Stimulated activated CD4-positive, alpha-beta T cell treated with anti-CD3 and anti-CD28 coated beads, Interleukin-1b, Interleukin-23, amount 100 ng/mL, for 1 hour (primary cell): ENCODE measurements at places on chromosomes 1 and 21.

DNA sequence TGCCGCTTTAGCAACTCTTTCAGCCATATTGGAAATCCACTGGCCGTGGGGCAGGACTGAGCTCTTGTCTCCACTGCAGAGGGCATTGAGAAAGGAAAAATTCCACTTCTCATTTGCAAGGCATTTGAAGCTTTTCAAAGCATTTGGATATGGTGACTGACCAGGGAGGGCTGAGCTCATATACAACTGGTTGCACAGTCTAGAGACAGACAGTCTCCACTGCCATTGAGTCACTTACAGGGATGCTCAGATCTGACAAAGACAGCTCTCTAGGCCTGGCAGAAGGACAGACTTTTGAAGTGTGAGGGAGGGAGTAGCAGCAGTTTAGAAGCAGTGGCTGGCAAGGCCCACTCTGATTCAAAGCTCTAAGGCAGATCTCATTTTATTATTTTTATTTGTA is 24.2 kb downstream of the NCF2 start:
- no peak for DNase-seq

- DNase-seq, result no peak
Observed at GRCh38 chr1:151705753-151706463, 10.7 kb downstream of the CELF3 start.

GRCh38 chr1:88029142-88029541 is 654.9 kb upstream of the PKN2 start:
- DNase-seq, result no peak

DNA sequence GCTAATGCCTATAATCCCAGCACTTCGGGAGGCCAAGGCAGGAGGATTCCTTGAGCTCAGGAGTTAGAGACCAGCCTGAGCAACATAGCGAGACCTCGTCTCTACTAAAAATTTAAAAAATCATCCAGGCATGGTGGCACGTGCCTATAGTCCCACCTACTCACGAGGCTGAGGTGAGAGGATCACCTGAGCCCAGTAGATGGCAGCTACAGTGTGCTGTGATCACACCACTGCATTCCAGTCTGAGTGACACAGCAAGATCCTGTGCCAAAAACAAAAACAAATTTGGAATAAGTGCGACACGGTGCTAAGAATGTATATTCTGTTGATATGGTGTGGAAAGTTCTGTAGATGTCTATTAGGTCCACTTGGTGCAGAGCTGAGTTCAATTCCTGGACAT is 15.1 kb downstream of the USP33 start:
- DNase-seq, result no peak

DNA sequence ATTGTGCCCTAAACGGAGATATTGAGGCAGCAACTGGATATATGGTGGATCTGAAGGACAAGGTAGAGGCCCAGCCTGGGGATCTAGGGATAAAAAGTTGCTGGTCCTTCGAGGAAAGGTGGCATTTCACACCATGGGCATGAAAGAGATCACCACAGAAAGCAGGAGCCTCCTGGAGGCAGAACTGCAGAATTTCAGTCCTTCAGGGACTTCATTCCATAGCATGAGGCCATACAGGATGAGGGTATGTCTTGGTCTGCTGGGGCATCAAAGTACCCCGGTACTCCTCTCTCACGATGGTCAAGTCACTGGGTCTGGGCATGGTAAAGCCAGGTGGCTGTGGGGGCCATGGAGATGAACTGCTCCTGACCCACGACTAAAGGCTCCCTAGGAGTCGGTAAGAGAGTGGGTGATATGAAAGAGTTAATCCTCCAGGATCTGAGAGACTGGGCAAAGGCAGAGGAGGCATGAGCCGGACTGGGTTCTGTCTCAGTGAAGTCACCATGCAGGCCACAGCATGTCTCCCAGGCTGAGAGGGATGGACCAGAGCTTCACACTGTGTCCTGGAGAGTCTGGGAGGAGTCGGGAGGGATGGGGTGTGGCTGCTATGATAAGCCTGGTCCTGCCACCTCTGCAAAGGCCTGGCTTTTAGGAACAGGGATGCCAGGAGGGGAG is 5.8 kb upstream of the SPRR5 start:
- DNase-seq, result no peak

DNA sequence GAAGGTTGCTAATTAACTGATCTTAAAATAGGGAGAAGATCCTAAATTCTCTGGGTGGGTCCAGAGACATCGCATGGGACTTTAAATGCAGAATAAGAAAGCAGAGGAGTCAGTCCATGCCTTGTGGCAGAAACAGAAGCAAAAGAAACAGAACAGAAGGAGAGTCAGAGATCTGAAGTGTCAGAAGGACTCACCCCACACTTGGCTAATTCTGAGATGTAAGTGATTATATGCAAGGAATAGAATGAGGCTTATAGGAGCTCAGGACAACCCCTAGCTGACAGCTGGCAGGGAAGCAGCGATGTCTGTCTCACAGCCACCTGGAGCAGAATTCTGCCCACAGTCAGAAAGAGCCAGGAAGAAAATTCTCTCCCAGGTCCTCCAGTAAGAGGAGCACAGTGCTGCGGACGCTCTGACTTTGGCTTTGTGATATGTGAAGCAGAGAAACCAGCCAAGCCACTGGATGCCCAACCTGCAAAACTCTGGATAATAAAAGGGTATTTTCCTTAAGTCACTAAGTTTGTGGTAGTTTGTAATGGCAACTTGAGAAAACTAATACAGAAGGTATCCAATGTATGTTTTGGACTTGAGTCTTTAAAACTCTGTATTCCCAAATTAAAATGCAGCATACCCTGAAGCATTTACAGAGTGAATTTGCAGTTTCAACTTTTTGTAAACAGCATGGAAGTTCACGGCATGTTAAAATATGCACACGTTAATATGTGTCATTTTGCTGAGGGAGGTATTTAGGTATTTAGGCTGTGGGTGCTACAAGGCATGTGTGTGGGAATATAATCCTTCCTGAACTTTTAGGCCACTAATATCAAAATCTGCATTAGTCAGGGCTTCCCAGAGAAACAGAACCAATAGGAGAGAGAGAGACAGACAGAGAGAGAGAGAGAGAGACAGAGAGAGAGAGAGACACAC is 388.5 kb downstream of the PCP4 start:
- DNase-seq, result no peak

- no peak for DNase-seq
Observed at GRCh38 chr1:62111084-62111483, 83.6 kb upstream of the L1TD1 start.

DNA sequence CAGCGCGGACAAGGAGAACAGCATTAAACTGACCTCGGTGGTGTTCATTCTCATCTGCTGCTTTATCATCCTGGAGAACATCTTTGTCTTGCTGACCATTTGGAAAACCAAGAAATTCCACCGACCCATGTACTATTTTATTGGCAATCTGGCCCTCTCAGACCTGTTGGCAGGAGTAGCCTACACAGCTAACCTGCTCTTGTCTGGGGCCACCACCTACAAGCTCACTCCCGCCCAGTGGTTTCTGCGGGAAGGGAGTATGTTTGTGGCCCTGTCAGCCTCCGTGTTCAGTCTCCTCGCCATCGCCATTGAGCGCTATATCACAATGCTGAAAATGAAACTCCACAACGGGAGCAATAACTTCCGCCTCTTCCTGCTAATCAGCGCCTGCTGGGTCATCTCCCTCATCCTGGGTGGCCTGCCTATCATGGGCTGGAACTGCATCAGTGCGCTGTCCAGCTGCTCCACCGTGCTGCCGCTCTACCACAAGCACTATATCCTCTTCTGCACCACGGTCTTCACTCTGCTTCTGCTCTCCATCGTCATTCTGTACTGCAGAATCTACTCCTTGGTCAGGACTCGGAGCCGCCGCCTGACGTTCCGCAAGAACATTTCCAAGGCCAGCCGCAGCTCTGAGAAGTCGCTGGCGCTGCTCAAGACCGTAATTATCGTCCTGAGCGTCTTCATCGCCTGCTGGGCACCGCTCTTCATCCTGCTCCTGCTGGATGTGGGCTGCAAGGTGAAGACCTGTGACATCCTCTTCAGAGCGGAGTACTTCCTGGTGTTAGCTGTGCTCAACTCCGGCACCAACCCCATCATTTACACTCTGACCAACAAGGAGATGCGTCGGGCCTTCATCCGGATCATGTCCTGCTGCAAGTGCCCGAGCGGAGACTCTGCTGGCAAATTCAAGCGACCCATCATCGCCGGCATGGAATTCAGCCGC is 2.5 kb downstream of the S1PR1 start:
- DNase-seq, result peak; percentile 27

DNA sequence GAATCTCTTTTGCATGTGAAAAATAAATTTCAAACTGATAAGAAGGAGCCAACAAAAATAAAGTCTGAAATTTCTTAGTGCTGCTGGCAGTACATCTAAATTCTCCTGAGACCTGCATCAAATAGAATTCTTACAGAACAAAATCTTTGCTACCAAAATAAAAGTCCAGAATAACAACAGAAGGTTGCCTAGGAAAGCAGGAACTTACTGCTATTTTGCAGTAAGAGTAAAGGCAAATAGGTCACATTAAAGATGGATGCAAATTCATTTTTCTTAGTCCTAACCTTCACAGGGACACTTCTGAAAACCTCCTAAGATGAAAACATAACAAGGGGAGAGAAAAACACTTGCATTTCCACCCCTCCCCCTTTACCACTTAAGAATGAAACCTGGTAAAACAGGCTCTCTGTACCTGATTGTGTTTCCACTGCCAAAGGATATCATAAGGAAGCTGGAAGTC is 59.0 kb downstream of the RUSC1 start:
- DNase-seq, result no peak

- DNase-seq, result no peak
Observed at GRCh38 chr1:17239420-17239819, 9.5 kb upstream of the PADI3 start.

- DNase-seq, result no peak
Observed at GRCh38 chr1:110130989-110131388, 18.7 kb downstream of the UBL4B start.

GRCh38 chr1:183304440-183305107 is 113.6 kb downstream of the NMNAT2 start:
- no peak for DNase-seq
